Activated naive CD8-positive, alpha-beta T cell treated with anti-CD3 and anti-CD28 coated beads, Interleukin-2, amount 10 ng/mL, durations not matched to agents 7 days and 5 days (primary cell): ENCODE measurements at places on chromosomes 2 and 18.
A peak's percentile ranks its signal among the peaks of the same experiment; 100 is the strongest.

DNA sequence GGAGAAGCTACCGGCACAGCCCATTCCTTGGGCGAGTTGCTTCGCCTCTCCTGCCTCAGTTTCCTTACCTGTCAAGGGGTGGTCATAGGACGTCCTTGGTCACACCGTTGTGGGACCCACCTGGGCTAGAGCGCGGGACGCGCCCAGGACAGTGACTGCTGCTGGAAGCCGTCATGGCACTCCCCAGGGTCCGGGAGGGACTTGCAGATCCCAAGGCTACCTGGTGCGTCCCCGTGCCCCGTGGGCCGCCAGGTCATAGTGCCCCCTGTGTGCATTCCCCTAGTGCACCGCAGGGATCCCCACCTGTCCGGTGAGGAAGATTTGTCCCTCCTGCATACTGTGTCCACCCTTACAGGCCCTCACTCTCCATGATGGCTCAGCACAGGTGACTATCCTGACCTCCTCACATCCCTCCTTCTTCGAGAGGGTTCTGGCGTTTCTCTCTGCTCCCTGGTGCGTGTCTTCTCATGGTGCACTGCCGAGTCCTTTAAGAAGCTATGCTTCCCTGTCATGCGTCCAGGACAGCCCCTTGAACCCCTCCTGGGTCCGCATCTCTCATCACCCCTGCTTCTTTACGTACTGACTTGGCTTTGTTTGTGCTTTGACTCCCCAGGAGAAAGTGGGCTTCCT is 886 bp upstream of the STK25 start:
- DNase-seq: no peak

GRCh38 chr2:206208900-206209299 is 49.2 kb downstream of the EEF1B2 start:
- no peak for DNase-seq

GRCh38 chr18:26868968-26869586 is 3.6 kb upstream of the AQP4 start:
- no peak for DNase-seq

- no peak for DNase-seq
Measured at GRCh38 chr18:617970-618504, 21.2 kb downstream of the CLUL1 start.

- DNase-seq: no peak
Measured at GRCh38 chr2:68716604-68717304, 17.9 kb upstream of the ARHGAP25 start.

DNA sequence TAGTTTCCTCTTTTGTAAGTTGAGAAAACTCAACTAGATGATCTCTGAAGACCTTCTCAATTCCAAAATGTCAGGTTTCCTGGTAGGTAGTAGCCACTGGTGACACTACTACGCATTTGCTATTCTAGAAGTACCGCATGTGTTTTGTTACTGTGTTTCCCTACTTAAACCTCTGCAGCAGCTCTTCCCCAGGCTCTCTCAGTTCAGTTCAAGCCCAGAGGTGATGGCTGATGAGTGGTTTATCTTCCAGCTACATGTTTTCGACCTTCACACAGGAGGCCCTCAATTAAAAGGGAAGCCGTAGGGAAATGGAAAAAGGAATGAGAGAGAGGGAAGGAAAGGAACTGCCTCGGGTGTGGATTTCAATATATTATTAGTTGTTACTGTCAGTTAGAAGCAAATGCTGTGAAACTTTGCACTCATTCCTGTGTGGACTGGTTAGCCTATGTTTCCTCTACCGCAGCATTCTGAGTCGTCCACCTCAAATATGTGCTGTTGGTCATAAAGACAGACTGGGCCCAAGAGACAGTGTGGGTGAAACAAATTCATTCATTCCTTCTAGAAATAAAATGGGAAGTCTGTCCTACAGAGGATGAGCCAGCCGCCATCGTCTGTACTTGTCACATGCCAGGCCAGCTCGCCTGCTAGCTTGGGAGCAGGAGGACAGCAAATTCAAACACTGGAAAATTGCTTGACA is 455.2 kb upstream of the RAB12 start:
- DNase-seq: no peak

GRCh38 chr2:236857246-236857645 is 228.4 kb upstream of the COPS8 start:
- no peak for DNase-seq

GRCh38 chr2:43526994-43527393 is 68.8 kb downstream of the THADA start:
- no peak for DNase-seq

GRCh38 chr2:112646791-112647689 is 1.3 kb downstream of the SLC20A1 start:
- DNase-seq: no peak

- DNase-seq: no peak
Measured at GRCh38 chr2:140067661-140068060, 1287.5 kb upstream of the NXPH2 start.

DNA sequence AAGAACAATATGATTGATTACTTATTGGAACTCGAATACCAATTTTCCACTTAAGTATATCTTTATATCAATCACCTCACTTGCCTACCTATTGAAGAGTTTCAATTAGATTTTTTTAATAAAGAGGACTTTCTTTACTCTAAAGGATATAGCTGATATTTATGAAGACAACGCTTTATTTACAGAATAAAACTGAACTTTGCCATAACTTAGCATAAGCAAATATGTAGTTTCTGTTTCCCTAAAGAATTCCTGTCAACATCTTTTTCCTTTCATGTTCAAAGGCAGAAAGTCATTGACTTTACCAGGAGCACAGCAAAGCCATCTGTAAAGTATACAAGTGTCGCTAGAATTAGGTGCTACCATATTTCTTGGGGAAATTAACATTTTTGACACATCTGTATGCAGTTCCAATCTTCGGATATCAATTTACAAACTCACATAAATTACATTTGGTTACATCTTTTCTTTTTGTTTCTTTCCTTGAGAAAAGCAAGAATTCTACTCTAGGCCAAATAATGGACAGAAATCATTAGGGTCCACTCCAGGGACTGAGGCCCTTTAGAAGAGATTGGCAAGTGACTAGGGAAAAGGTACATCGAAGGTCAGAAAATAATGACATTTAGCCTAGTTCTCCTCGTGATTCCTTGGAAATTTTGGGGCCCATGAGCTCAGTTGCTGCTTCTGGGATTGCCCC is 7.5 kb upstream of the SCN1A start:
- no peak for DNase-seq

DNA sequence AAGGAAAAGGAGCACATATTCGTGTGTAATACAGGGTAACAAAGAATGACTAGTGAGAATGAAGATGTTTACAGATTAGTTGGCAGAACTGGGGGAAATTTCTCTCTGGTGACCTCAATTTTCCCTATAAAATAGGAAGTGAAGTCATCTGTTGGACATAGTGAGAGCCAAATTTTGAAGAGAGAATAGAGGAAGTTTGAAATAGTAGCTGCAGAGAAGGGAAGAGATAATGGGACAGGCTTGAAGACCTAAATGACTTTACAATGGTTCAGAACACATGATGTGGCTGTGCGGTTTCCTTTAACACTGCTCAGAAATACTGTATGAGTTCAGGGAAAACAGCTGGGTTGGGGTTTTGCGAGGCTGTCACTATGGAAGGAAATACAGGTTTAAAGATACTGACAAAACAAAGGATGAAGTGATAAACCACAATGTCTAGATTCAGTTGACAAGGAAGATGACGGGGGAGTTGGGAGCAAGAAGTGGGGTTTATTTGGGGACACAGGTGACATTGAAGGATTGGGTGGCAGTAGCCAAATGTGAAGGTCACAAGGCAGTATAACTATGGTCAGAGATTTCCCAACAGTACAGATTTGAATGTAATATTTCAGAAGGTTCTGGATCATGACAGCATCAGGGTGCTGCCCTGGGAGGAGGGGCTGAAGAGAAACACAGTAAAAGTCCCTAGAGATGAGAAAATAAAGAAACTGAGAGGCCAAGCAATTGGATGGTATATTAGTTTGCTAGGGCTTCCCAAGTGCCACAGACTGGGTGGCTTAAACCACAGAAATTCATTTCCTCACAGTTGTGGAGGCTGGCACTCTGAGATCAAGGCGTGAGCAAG is 82.6 kb upstream of the TANK start:
- DNase-seq: peak; percentile 47

GRCh38 chr2:155357172-155357571 is 658.7 kb downstream of the KCNJ3 start:
- DNase-seq: no peak

- no peak for DNase-seq
Measured at GRCh38 chr2:159035790-159036411, 67.5 kb downstream of the TANC1 start.

GRCh38 chr18:27728659-27729058 is 448.3 kb downstream of the CDH2 start:
- DNase-seq: no peak

- no peak for DNase-seq
Measured at GRCh38 chr2:232275670-232276069, 102.9 kb upstream of the ALPP start.

DNA sequence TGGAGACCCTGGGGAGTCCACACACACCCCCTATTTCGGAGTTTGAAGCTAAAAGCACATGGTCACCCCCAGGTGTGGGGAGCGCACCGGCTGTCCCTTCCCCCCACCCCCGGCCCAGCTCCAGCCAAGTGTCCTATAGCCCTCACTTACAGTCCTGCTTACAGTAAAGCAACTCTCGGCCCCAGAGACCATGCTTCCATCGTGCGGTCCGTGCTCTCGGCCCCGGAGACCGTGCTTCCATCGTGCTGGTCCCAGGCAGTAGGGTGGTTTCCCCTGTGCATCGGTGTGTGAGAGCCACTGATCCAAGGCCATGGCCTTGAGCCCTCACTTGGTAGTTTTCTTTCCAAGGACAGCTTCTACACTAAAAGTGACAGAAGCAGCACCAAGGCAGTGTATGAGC is 48.7 kb downstream of the GBX2 start:
- DNase-seq: no peak

GRCh38 chr2:162890690-162891311 is 52.2 kb upstream of the KCNH7 start:
- no peak for DNase-seq

DNA sequence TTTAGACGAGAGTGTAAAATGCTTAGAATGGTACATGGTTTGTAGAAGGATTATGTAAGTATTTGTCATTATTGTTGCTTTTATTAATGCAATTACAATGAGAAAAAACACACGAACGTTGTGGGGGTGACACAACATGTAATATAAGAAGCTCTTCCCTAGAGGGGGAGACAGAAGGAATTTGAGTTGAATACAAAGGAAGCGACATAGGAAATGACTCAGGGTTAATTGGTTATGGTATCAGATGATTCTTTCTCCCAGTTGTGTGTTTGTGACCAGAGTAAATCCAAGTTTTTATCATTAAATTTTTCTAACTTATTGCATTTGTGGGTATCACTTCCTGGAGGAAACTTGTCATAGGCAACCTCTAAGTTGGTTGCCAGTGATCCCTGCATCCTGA is 625.6 kb upstream of the CDH2 start:
- no peak for DNase-seq

- DNase-seq: no peak
Measured at GRCh38 chr2:33230842-33231241, 245.6 kb upstream of the RASGRP3 start.

DNA sequence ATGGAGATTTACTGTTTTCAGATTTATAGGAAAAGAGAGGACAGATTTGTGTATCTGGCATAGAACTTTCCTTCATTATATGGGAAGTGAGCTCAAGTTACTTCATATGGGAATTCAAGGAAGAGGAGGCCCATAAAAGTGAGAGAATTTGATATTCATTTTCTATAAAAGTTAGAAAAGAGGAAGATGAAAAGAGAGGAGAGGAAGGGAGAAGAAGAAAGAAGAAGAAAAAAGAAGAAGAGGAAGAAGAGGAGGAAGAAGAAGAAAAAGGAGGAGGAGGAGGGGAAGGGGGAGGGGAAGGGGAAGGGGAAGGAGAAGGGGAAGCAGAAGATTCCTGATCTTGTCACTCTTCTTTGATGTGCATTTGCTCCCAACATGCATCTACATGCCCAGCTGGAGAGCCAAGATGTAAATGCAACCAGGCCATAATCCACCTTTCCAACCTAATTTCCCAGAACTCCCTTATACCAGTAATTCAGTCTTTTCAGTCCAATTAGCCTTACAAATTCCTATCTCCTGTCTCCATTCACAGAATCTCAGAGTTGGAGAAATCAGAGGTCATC is 15.7 kb upstream of the NMI start:
- DNase-seq: no peak

DNA sequence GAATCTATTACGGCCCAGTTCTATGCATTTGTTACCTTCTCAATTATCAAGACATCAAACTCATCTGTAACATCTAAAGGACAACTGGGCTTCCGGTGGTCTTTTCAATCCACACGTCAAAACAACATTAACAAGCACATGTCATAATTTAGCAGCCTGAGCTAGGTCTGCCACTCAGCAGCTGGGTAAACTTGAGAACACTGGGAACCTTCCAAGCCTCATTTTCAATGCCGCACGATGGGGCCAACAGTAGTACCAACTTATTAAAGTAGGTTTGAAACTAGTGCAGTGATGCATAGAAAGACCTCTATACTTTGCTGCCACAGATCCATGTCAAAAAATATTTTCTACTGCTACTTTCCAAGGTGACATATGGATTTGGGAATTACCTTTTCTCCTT is 60.4 kb downstream of the COL4A4 start:
- DNase-seq: no peak

DNA sequence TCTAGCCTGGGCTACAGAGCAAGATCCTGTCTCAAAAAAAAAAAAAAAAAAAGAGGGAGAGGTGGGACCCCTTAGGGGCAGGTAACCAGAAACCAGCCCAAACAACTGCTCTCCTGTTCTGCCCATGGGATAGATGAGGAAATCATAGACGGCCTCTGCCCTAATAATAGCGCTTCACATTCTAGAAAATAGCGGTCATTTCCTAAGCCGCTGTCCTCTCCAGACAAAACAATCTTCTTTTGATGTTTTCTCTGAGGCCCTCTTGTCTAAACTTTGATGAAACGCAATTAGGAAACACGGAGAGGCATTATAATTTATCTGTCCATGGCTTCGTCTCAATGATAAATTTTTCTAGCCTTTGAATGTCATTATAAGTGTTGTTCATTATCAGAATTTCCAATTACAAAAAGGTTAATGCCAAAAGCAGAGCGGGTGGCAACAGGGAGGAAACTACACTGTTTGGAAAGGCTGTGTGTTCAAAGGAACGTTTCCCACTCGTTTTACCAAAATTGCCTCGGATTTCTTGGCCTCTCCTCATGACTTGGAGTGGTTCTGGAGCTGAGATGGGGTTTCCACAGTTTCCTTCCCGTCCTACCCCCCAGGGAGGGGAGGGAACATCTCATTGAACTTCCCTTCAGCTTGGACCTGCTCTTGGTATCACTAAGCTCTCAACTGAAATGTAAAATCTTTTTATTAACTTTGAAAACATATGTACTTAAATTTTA is 151.6 kb upstream of the ZNF236 start:
- DNase-seq: no peak
